ENCODE measurements at places on chromosomes 11 and 22.

- no peak for DNase-seq
These were observed 10.8 kb downstream of the PANX1 start for GRCh38 chr11:94139416-94139815.

DNA sequence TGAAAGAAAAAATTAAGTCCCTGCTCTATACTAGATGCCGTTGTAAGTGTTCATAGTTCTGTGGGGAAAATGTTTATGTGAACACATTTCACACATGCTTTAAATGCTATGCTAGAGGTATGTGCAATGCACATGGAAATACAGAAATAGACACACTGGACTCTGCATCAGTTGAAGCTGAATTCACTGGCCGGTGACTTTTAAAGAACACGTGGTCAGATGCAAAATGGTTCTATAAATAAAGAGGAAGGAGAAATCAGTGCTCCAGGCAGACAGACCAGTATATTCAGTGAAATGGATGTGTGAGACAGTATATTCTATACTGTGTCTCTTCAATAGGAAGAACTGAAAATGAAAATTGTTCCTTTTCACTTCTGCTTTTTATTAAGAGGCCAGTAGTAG is 29.9 kb downstream of the TRPC6 start:
- DNase-seq, result no peak

GRCh38 chr11:67418476-67419281 is 3.2 kb downstream of the CARNS1 start:
- DNase-seq, result no peak

- DNase-seq, result no peak
These were observed 86.0 kb downstream of the FEZ1 start for GRCh38 chr11:125410091-125410490.

- no peak for DNase-seq
These were observed 328.6 kb upstream of the C11orf87 start for GRCh38 chr11:109093354-109093753.

- DNase-seq, result no peak
These were observed at the start of gene ELMOD1 for GRCh38 chr11:107590460-107591377. TSS of gene ELMOD1 (plus strand) at chr11:107591147. CDS start at chr11:107618190, 27,043 bp downstream.

DNA sequence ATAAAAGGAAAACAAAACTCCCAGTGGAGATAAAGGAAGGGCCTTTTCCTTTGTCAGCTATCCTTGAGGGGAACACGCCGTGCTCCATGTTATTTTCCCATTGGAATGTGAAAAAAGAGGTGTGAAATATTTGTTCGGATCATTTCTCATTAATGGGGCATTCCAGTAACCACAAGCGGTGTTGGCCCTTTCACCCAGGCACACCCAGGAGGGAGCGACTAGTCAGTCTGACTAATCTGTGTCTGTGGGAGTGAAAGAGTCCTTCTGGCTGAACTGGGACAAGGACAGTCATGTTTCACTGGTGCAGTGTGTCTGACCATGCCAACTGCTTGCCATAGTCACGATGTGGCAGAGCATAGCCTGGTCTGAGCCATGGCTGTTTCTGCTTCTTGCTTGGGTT is 13.0 kb upstream of the MYEOV start:
- DNase-seq, result no peak

Measured in iPS DF 6.9 (cell line).